Activated T-cell treated with anti-CD3 and anti-CD28 coated beads for 1 hour (primary cell): ENCODE measurements at places on chromosomes 7 and 10.
A peak's percentile ranks its signal among the peaks of the same experiment; 100 is the strongest.

DNA sequence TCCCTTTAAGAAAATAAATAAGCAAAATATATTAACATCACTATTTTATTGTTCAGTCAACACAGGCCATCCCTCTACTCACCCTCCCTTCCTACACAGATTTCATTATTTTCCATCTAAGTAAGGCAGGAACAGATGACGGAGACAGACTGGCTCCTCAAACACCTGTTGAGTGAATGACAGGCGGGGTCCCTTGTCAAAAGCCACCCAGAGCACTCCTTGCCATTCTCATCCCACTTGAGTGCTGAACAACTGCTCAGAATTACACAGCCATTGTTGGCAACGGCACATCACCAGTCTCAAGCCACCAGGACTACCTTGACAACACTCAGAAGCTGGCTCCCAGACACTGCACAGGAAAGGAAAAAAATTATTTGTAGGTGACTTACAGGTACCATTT lies 3.3 kb downstream of the GRB10 start:
- DNase-seq = no peak

DNA sequence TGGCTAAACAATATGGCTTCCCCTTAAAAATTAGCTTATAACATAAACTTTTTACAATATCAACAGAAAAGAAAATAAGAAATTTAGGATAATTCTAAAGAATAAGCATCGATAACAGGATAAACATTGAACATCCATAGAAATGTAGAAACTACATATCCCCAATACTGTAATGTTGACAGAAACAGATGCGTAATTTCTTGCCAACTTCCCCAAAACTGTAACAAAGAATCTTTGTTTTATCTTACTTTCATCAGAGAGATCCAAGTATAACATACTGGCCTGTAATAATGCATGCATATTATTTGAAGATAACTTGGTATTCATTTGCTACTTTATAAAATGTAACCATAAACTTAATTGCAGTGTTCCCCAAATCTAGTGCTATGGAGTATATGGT lies 339.9 kb downstream of the ARL4A start:
- DNase-seq = no peak

DNA sequence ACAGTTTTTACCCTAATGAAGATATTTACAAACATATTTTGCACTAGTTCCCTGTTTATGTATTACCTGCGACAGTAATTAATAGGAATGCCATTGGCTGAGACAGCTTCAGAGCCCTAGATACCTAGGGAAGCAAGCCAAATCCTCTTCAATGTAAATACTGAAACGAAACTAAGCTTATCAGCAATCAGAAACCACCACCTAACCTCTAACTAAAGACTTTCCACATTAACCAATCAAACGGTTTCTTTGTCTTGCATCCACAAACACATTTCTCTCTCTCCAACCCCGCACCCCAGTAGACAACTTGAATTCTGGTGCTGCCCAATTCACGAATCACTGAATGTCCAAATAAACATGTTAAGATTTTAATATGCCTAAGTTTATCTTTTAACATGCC lies 474.4 kb upstream of the C7orf33 start:
- no peak for DNase-seq

DNA sequence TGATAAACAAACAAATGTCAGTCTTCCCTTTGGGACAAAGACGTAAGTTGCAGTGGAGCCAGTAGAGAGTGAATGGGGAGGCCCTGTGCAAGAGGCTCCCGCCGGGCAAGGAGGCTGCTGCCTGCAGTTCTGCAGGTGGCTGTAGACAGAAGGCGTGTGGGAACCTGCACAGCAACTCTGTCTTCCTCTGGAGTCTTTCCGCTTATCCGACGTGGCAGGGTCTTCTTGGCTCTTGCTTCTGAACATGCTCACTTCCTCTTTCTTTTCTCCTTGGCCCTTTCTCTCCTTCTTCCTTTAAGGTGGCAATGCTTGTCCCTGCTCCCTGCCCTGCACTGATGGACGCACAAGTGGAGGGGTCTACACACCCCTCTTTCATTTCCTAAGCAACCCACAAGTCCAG lies 122.5 kb downstream of the HIPK2 start:
- DNase-seq = no peak

GRCh38 chr7:55081472-55082227 lies 62.8 kb downstream of the EGFR start:
- no peak for DNase-seq

GRCh38 chr10:27242951-27243551 lies 2.5 kb upstream of the ACBD5 start:
- DNase-seq = peak; percentile 64

- peak; percentile 7 for DNase-seq
Observed at GRCh38 chr10:121927318-121927840, 452 bp downstream of the ATE1 start.

- DNase-seq = no peak
Observed at GRCh38 chr10:61475449-61475873, 22.3 kb upstream of the TMEM26 start.

GRCh38 chr7:64581926-64582894 lies 19.3 kb upstream of the ZNF680 start:
- no peak for DNase-seq

DNA sequence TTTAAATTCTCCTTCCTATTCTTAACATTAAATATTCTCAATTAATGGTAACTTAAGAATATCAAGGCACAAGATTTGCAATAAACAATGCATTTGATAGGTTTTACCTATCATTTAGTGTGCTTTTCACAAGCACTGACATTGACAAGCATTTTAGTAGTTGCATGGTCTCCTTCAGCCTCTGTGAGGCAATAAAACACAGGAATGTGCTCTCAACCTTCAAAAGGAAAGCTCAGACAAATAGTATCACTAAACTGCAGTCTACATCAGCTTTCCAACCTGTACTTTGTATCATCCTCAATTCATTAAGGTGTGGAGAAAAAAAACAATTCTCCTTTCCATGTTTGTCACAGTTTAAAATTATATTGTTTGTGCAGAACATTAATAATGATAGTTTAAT lies 51.1 kb upstream of the TSPAN13 start:
- DNase-seq = no peak

DNA sequence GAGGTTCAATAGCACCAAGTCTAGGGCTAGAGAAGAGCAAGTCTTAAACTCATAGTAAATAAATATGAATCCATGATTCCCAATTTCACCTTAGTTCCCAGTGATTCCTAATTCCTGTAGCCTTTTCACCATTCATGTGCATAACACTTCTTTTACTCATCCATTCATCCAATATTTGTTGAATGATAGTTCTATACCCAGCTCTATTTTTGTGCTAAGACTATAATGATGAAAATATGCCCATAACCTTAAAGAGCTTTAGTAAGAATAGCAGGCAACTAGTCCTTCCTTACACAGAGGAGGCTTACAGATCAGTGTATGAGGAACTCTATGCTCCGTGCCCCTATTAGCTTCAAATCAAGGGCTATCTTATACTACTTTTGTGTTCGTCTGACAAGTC lies 280.2 kb upstream of the CHRM2 start:
- no peak for DNase-seq

DNA sequence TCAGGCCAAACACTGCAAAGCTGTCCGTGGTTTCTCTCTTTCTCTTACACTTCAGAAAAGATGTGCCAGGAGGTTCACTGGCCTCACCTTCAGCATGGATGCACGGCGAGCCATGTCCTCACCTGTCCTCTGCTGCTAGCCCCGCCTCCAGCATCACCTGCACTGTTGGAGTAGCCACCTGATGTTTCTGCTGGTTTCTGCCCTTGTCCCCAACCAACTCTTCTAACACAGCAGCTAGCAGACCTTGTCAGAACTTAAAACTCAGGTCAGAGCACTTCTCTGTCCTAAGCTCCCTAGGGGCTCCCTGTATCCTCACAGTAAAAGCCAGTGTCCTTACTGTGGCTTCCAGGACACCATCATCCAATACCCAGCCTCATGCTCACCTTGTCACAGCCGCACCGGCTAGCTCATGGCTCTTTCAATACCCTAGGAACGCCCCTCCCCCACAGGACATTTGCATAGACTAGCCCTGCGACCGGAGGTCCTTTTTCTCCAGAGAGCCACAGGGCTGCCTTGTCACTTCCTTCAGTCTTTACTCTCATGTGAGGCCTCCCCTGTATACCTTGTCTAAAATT lies 15.2 kb downstream of the PALD1 start:
- DNase-seq = no peak
